Left cardiac atrium (tissue), 4 donors: ENCODE measurements at places on chromosomes 12 and 14. TPM values are rescaled to one million over a fixed set of nuclear protein-coding genes. Genes with fewer than 3 reads are reported as not detected.

The PRB2 gene
- not detected for total RNA-seq

The SIVA1 gene
- total RNA-seq: 67.6 TPM

The FGD6 gene
- total RNA-seq: 16.3 TPM

The C14orf180 gene
- 66.7 TPM for total RNA-seq

The C3AR1 gene
- 22.0 TPM for total RNA-seq

The NRIP2 gene
- total RNA-seq: 2.8 TPM

The TMED8 gene
- 6.7 TPM for total RNA-seq

The GLI1 gene
- 1.2 TPM for total RNA-seq

The ITFG2 gene
- 16.4 TPM for total RNA-seq

The TSPAN19 gene
- total RNA-seq: not detected

The SRRM4 gene
- total RNA-seq: 0.21 TPM

The ABCD2 gene
- total RNA-seq: 11.8 TPM

The CDH24 gene
- total RNA-seq: 3.4 TPM

The ANGEL1 gene
- 21.6 TPM for total RNA-seq

The P2RX7 gene
- total RNA-seq: 3.0 TPM

The BICDL1 gene
- total RNA-seq: 13.4 TPM

The PPP1R36 gene
- total RNA-seq: 0.47 TPM

The SLC4A8 gene
- total RNA-seq: 0.71 TPM

The RILPL2 gene
- total RNA-seq: 3.7 TPM

The RAB15 gene
- 12.9 TPM for total RNA-seq

The SERPINA1 gene
- 7.1 TPM for total RNA-seq

The CCDC38 gene
- 0.24 TPM for total RNA-seq

The DNAJC22 gene
- total RNA-seq: 0.68 TPM

The SLC39A5 gene
- not detected for total RNA-seq

The PTGER2 gene
- 2.3 TPM for total RNA-seq

The EIF2S3B gene
- total RNA-seq: 0.65 TPM

The MRPS35 gene
- 44.6 TPM for total RNA-seq

The MYG1 gene
- total RNA-seq: 37.0 TPM

The CPM gene
- 18.4 TPM for total RNA-seq

The AJUBA gene
- 7.0 TPM for total RNA-seq

The TMEM121 gene
- 2.7 TPM for total RNA-seq

The ZNF268 gene
- 12.4 TPM for total RNA-seq

The CD69 gene
- total RNA-seq: 2.9 TPM

The RHEBL1 gene
- 0.41 TPM for total RNA-seq

The KRT71 gene
- not detected for total RNA-seq

The KLRC2 gene
- not detected for total RNA-seq

The MSRB3 gene
- total RNA-seq: 151 TPM

The LRFN5 gene
- 1.2 TPM for total RNA-seq

The MYL2 gene
- 31.0 TPM for total RNA-seq

The FICD gene
- 6.3 TPM for total RNA-seq

The LRRC43 gene
- total RNA-seq: 0.71 TPM

The SLC10A1 gene
- not detected for total RNA-seq

The PNN gene
- 27.1 TPM for total RNA-seq

The TMEM106C gene
- 54.9 TPM for total RNA-seq

The SLC25A47 gene
- not detected for total RNA-seq

The NFYB gene
- total RNA-seq: 30.3 TPM

The DDX55 gene
- 8.1 TPM for total RNA-seq

The NTS gene
- total RNA-seq: 0.65 TPM

The PITPNM2 gene
- 13.1 TPM for total RNA-seq

The MYF6 gene
- not detected for total RNA-seq

The DDHD1 gene
- total RNA-seq: 9.8 TPM

The TAS2R31 gene
- total RNA-seq: 1.3 TPM
